Brain (organoid and tissue), 16 donors: ENCODE measurements at places on chromosomes 2 and 18.

- DNase-seq: no peak
These were observed 674.9 kb upstream of the FANCL start for GRCh38 chr2:58916063-58916462.

DNA sequence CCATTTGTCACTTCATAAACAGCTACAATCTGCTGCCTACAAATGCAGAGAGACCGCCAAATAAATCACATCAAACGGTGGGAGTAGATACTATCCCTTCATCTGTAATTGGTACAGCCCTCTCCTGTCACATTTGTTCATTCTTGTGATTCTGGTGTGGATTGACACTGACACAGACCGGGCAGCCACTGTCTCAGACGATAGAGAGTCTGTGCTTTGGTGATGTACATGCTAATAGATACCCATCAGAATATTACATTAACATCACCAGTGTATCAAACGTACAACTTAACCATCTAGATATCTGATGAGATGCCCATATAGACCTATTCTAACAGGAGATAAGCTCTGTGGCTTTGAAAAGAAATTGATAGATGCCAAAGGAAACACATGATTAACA is 419.7 kb upstream of the ZEB2 start:
- DNase-seq: peak; percentile 13

DNA sequence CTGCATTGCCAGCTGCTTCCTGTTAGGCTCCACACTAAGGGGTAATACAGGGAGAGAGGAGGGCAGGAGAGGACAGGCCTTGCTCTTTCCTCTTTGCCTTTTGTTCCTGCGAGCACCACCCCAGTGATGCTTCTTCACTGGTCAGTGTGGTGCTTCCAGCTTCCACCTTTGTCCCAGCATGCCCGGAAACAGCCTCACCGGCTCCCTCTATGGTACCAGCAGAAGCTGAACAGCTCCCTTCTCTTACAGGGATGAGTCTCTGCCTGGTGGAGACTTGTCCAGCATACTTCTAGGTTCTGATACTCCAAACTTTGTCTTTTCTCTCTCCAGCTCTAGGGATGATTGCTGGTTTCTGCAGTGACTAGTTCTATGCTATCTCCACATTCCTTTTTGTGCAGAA is 413.3 kb downstream of the TSN start:
- DNase-seq: no peak

DNA sequence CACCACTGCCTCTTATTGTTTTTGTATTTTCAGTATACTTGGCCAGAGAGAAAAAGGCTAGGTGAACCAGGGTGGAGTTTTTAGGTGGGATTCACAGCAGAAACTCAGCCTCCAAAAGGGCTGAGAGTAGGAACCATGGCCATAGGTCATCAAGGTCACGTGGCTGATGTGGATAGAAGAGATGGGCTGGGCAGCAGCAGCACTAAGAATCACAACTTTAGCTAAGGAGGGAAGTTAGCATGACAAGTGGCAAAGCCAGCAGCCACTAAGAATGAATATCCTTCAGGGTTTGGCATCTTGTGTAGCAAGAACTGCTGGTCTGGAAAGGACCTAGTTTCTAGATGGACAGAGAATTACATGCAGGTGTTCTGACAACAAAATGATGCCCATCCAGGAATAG is 43.2 kb upstream of the SKA1 start:
- DNase-seq: no peak

DNA sequence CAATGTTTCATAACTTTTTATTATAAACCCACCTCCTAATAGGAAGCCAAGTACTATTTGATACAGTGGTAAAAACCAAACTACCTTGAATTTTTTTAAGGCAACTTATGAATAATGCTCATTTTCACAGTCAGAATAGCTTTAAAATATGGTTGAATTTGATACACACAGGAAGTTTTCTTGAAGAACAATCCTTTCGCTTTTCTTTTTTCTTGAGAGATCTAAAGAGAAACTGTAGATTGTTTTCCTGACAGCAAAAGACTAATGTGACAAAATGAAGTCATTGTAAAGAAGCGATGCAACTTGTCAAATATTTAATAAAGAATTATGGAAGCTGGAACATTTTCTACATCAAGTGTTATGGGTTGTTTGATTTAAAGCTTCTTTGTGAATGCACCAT is 227.7 kb downstream of the ALPK2 start:
- no peak for DNase-seq

GRCh38 chr2:171227066-171227782 is 66.5 kb upstream of the TLK1 start:
- no peak for DNase-seq

GRCh38 chr2:109457794-109458193 is 156.0 kb downstream of the SEPTIN10 start:
- no peak for DNase-seq

- no peak for DNase-seq
These were observed 6.0 kb upstream of the PRKD3 start for GRCh38 chr2:37330681-37331080.

- no peak for DNase-seq
These were observed 647.5 kb downstream of the ARHGAP15 start for GRCh38 chr2:143776526-143777297.

- no peak for DNase-seq
These were observed 34.7 kb downstream of the TRABD2A start for GRCh38 chr2:84846041-84846663.

- no peak for DNase-seq
These were observed 225.4 kb upstream of the SMAD2 start for GRCh38 chr18:48155856-48156255.

DNA sequence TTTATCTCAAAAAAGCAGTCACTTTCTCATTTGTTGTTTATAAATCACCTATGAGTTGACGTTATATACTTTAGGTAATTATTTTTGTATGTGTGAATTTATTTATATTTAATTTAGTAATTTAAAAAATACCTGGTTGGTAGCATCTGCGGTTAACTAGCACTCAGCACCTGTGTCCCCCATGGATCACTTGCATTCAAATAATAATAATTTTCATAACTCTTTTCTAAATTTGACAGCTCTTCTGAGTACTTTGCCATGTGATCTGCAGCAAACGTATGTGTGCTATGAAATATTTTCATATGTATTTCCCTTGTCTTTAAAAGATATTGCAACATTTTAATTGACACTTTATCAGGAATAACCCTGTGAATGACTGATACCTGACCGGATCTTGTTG is 88.1 kb downstream of the CMPK2 start:
- DNase-seq: no peak

DNA sequence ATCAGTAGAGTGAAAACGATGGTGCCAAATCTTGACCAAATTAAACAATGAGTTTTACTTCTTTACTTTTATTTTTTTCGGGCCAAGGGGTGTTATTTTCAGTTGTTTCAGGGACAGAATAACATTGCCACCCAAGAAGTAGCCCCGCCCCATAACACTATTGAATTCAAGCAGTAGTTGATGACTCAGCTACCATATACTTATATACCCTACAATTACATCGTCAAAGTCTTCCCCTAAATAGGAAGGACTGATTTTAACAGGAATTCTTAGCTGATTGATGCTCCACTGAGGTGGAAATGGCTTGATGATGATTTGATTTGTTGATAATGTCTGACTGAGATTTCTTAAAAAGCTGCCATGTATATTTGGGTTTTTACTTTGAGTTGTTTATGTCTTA is 24.7 kb downstream of the LYPD6B start:
- no peak for DNase-seq

DNA sequence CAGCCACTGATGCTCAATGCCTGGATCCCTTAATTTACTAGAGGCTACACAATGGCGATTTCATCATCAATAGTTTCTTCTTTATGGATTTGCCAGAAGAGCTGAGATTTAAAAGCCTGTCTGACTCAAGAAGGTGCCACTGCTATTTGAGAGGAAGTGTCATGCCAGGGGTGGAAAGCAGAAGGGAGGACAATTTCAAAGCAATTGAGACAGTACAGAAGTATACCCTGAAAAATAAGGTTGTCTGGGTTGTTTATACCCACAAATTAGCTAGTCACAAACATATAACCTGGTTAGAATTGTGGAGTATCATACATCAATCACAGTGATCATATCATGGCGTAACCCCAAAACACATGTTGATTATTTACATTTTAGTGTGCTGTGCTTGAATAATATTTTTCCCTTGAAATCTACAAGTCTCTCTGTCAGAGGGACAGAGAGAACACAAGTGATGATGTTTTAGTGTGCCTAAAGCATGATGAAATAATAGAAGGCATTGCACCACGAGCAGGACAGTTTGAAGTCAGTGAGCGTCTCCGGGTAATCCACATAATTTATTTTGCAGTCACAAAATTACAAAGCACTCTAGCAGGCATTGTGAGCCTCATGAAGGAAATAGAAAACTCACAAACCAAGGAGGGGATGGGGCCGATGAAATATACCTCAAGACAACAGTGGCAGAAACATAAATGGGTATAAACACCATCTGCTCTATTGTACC is 312.2 kb upstream of the SPRED2 start:
- DNase-seq: no peak

DNA sequence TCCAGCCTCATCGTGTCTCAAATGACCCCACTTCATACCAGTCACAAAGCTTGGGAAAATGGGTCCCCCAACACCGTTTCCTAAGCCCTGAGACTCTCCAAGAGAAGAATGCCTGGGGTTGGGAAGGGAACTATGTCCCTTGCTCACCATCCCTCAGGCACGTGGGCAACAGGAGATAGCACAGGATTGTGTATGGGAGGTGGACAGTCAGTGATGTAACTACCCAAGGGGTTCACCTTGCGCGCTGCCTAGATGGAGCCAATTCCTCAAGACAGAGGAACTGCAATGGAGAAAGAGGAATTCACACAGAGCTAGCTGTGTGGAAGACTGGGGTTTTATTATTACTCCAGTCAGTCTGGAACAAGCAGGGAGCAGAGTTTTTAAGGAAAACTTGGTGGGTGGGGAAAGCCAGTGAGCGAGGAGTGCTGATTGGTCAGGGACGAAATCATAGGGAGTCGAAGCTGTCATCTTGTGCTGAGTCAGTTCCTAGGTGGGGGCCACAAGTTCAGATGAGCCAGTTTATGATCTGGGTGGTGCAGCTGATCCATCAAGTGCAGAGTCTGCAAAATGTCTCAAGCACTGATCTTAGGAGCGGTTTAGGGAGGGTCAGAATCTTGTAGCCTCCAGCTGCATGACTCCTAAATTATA is 13.8 kb upstream of the CXCR1 start:
- DNase-seq: no peak

- no peak for DNase-seq
These were observed 194.6 kb upstream of the SMAD2 start for GRCh38 chr18:48124857-48125626.

GRCh38 chr2:36502081-36502480 is 95.9 kb downstream of the FEZ2 start:
- DNase-seq: no peak

DNA sequence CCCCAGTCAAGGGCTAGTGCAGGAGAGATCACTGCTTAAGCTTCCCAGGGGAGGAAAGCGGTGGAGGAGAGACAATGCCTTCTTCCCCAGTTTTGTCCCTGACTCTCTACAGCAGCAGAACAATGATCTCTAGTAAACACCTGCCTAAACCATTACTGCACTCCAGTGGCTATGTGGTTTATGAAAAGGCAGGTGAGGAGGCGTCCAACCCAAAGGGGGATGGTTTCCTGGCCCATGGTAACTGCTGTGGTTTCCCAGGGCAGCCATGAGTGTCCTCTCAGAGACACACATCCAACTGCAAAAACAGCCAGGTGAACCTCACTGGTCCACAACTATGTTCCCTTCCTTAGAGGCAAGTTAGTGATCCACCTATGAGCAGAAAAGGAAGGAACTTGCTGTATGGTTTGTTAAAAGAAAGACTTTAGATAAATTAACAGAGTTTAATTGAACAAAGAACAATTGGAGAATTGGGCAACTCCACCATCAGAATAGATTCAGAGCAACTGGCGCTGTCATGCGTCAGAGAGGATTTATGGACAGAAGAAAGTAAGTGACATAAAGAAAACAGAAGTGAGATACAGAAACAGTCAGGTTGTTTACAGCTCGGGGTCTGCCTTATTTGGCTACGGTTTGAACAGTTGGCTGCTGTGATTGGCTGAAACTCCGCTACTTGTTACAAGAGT is 4.8 kb upstream of the TTC39C start:
- DNase-seq: no peak

- no peak for DNase-seq
These were observed 81.3 kb downstream of the CTAGE1 start for GRCh38 chr18:22336406-22336805.

- DNase-seq: peak; percentile 15
These were observed 256.8 kb downstream of the RNF152 start for GRCh38 chr18:61635901-61636528.

GRCh38 chr2:142582317-142582716 is 295.1 kb upstream of the KYNU start:
- no peak for DNase-seq

GRCh38 chr2:233178994-233179847 is 72.3 kb upstream of the ATG16L1 start:
- no peak for DNase-seq

DNA sequence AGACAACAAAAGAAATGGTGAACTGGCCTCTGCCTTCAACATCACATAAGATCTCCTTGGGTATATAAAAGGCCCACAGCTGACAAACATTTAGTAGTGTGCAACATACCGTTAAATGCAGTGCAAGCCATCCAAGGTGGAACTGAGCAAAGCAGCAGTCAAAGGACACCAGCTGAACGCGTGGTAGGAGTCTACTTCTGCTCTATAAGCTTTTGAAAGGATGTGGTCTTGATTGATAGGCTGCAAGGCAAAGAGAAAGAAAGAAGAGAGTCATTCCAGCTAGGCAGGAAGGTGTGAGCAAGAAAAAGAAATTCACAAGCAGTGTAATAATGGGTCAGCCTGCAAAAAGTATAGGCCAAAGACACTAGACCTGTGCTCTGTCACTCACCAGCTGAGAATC is 356.3 kb downstream of the SATB2 start:
- DNase-seq: no peak

DNA sequence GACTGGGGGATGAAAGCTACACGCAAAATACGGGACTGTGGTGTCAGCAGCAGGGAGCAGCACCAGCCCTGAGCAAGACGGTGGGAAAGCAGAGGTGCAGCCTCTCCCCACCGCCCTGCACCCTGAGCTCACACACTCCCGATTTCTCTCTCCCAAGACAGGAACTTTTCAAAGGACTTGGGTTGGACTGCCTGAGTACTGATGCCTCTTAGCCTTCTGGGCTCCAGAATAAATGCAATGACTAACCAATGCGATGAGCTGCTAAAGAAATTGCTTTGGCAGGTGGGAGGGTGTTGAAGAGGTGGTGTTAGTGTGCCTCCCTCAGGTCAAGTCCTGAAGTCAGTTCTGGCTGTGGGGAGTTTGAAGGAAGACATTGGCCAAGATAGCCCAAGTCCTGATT is 9.6 kb downstream of the TRIM54 start:
- DNase-seq: no peak

DNA sequence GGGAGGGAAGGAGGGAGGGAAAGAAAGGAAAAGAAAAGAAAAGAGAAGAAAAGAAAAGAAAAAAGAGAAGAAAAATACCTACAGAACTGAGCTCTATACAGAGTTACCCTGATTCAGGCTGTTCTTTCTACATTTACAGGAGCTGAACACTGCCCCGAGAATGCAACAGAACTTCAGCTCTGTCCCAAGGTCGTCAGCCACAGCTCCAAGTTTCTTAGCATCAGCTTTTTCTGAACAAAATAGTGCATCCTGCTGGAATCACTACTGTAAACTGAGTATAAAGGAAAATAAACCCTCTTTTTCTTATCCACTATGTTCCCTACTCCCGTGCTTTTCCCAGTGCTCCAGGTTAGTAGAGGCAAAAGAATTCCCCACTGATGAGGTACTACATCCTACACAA is 4.7 kb upstream of the PPP4R1 start:
- no peak for DNase-seq

- DNase-seq: peak; percentile 22
These were observed 79.4 kb upstream of the AGAP1 start for GRCh38 chr2:235414422-235414821.
